ENCODE measurements at places on chromosomes 12 and 14.

DNA sequence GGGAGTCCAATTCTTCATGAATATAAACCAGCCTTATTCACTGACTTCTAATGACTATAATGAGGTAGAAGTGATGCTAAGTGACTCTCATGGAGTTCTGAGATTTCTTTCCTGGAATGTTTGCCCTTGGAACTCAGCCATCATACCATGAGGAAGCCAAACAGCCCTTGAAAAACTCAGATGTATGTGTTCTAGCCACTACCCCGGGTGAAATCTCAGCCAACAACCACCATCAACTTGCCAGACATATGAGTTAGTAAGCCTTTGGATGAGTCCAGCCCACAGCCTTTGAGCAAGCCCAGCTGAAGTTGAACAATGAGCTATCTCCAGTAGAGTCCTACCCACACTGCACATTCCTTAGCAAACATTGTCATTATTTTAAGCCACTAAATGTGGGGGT is 149.5 kb downstream of the SLC6A15 start:
- DNase-seq: no peak

- no peak for DNase-seq
These were observed 211.1 kb upstream of the DAAM1 start for GRCh38 chr14:58977366-58977765.

DNA sequence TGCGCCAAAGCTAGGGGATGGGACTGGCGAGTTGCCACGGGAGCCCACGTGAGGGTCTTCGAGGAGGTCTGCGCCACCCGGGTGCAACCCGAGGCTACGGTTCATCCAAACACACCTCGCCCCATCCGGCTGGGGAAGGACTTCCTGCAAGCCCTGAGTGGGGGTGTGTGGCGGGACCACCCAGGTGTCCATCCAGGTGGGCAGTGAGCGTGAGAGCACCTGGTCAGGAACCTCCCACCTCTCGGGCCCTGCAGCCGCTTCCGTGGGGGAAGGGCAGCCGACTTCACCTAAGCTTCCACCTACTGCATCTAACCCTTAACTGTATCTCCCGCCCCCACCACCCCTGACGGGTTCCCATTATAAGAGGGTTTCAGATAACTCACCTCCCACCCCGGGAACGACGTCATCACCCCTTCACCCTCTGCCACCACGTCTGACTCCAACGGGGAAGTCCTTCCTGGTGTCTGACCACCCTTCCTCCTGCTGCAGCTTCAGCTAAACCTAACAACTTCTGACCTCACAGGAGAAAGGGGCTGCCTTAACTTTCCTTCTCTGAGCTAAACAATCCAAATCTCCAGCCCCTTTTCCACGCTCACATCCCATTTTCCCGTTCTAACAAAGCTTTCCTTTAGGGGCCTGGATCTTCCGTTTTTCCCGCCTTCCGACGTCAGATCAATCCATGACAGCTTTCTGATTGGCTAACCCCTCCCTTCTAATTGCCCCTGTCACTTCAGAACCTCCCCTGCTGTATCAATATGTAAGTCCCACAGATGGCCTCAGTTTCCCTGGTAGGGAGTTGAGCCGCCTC is 27.4 kb upstream of the SMUG1 start:
- no peak for DNase-seq

DNA sequence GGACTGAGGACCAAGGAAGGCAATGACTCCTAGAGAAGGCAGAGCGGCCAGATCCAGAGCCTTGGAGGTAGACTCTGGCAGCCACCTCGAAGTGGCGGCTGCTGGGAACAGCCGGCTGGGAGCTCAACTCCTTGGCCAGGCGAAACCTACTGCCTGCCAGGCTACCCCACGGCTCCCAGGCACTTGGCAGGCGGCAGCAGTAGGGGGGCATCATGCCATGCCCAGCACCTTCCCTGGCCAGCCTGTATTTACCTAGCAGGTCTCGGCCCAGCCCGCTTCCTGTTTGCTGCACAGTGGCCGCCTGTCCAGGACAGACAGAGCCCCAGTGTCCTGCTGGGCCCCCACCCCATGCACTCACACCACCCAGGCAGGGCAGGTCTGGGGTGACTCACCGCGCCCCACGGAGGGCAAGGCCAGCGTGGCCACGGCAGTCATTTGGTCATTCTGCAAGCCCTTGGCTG is 10.2 kb downstream of the TRPV4 start:
- no peak for DNase-seq

- no peak for DNase-seq
These were observed 17.7 kb downstream of the IRAK4 start for GRCh38 chr12:43776498-43776897.

GRCh38 chr14:83164016-83164415 is 1630.4 kb upstream of the SEL1L start:
- no peak for DNase-seq
